NCI-H460 (cell line): ENCODE measurements at places on chromosomes 5 and 9. TPM values are rescaled to one million over a fixed set of nuclear protein-coding genes. Genes with fewer than 3 reads are reported as not detected.
A peak's percentile ranks its signal among the peaks of the same experiment; 100 is the strongest.

- DNase-seq: peak; percentile 62
Measured at GRCh38 chr5:157855404-157855994, 3.4 kb downstream of the CLINT1 start.

Gene ENC1
- 76.9 and 82.3 TPM in 2 replicates for total RNA-seq

GRCh38 chr9:8252445-8252844 lies 452.9 kb upstream of the DMAC1 start:
- no peak for DNase-seq

Gene SLF1
- total RNA-seq: 54.8 and 77.0 TPM in 2 replicates

Gene UGCG
- total RNA-seq: 36.1 and 39.0 TPM in 2 replicates
